Hepatocyte (in vitro differentiated cells): ENCODE measurements at places on chromosomes 12 and 14. TPM values are rescaled to one million over a fixed set of nuclear protein-coding genes. Genes with fewer than 3 reads are reported as not detected.

Gene SYNDIG1L
- 0.40 TPM in 1 of 2 replicates, not detected in the other for polyA plus RNA-seq

Gene NANOG
- 0.06 and 0.10 TPM in 2 replicates for polyA plus RNA-seq

Gene SPRYD3
- 24.6 and 25.8 TPM in 2 replicates for polyA plus RNA-seq

Gene PTGER2
- 43.0 and 49.3 TPM in 2 replicates for polyA plus RNA-seq

GRCh38 chr12:117816-118345, 51.3 kb downstream of the IQSEC3 start:
- DNase-seq: no peak

DNA sequence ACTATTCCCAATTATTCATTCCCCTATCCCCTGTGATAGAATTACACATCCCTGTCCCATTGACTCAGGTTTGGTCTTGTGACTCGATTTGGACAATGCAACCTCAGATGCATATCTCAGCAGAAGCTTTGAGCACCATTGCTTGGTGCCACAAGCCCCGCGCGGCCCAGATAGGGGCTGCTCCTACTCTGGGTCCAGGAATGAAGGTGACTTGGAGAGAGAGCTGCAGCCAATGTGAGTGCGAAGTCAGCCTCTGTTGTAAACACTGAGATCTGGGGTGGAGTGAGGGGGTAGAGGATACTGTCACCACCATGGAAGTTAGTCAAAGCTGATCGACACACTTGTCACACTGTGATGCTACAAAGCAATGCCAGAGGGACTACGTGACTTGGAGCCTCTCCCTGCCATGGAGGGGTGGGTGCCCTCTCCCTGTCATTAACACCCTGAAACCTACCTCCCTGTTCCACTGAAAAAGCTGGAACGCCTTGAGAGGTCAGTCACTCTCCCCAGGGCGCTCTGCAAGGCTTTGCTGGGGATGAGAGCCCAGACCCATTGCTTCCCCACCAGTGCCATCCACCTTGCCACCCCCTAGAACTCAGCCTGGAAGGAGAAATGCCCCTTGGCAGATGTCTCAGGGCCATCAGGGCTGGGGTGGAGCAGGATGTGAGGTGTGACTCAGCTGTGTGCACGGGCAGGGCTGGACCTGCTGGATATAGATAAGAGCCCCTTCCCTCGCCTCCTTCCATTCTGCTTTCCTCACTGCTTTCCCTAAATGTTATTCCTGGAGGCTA, 6.6 kb upstream of the PLEK2 start:
- DNase-seq: peak; percentile 76

DNA sequence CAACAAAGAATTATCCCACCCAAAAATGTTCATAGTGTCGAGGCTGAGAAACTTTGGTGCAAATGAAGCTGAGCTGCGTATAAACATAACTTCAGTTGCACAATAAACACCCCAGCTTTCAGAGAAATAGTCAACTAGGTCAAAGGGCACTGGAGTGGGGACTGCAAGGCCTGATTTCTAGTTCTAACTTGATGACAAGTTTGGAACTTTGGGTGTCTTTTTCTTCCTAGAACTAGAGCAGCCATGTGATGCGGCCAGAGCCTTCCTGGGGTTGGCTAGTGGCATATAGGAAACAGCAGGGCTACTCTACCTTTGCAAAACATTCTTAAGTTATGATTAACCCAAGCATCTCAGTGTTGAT, 298.4 kb upstream of the AMIGO2 start:
- no peak for DNase-seq

GRCh38 chr12:293199-293598, 30.6 kb upstream of the SLC6A13 start:
- no peak for DNase-seq

GRCh38 chr12:39805651-39806050, 186.0 kb upstream of the ABCD2 start:
- DNase-seq: no peak

GRCh38 chr14:67432050-67432564, 20.1 kb upstream of the PLEK2 start:
- no peak for DNase-seq
